Fibroblast of pulmonary artery (primary cell): ENCODE measurements at places on chromosomes 7 and 10.

DNA sequence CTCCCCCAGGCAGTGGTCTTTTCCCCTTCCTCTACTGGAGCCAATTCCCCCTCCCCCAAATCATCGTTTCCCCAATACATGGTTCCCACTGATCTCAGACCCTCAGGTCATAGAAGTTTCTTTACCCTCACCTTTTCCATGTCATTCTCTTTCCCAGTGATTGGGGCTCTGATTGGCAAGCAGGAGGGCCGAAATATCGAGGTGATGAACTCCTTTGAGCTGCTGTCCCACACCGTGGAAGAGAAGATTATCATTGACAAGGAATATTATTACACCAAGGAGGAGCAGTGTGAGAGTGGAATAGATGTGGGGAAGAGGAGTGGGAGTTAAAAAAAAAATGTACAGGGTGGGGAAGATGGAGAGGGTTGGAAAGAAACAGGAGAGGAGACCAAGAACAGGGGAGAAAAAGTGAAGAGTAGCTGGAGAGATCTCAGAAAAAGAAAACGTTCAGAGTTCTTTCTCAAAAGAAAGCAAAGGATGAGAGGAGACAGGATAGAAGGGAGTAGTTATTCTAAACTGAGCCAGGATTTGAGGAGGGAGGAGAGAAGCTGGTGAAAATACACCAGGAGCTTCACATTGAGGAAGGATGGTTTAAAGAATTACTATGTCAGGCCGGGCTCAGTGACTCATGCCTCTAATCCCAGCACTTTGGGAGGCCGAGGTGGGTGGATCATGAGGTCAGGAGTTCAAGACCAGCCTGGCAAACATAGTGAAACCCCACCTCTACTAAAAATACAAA, 858 bp downstream of the COPS6 start:
- DNase-seq, result no peak

- no peak for DNase-seq
These were observed 2.3 kb downstream of the AQP1 start for GRCh38 chr7:30913821-30914515.

DNA sequence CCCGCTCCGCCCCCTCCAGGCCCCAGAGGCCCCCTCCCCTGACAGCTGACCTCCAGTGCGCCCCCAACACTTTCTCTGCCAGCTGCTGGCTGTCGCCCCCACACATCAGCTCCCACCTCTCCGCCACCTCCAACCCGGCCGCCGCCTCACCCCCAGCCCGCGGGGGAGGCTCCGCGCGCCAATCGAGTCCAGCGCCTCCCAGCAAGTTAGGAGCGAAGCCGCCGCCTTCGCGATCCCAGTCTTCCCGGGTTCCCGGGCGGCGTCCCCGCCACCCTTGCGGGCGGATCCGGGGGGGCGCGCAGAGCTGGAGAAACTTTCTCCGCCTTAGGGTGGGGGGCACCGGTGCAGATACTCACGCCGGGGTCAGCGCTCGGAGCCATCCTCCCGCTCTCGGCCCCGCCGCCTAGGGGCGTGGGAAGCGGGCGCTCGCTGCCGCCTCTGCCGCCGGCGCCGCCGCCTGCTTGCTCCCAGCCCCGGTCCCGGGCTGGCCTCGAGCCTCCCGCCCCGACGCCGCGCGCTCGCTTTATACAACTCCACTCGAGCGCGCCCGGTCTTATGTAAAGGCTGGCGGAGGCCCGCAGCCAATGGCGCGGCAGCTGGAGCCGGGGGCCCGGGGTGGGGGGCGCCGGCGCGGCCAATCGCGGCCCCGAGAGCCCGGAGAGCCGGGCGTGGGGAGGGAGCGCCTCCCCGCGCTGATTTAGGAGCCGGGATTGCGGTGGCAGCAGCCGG, at the start of gene CRTAC1:
TSS of gene CRTAC1 (minus strand) at position 529 of the 729 bp plus-strand sequence. CDS start at position 380, 149 bp downstream.
- DNase-seq, result peak; percentile 10

- no peak for DNase-seq
These were observed 93.9 kb upstream of the GNAI1 start for GRCh38 chr7:80040752-80041151.

DNA sequence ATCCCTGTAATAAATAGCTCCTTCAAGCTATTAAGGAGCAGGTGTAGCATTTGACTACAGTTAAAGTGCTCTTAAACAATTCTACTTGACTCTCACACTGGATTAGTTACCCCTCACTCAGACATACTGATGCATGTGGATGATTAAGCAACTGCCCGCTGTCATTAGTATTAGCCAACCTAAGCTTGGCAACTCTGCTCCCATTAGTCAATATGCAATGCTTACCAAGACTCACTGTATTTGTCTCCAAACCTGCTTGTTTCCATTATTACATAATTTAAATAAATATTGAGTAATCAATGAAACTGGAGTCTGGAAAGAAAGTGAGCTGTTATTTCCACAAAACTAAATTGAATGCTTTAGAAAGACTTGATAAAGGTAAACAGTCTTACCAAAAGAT, 144.0 kb upstream of the ASAH2 start:
- DNase-seq, result peak; percentile 88

- peak; percentile 13 for DNase-seq
These were observed 293.7 kb downstream of the POU6F2 start for GRCh38 chr7:39271402-39271801.

DNA sequence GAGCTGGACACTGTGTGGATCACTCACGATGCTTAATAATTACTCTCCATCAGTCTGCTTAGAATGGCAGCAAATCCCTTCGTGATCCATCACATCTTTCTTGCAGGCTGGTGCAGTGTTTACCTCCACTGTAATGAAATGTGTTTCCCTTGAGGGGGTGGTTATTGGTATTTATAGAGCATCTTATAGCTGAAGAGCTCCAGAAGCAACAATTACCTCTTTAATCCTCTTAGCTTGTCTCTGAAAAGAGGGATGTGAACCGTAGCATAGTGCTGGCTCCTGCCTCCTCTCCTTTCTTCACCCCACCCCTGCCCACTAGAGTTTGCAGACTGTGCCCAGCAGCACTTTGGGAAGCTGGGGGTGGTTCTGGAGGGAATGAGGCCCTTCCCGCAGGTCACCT, 132.6 kb downstream of the CAMK1D start:
- no peak for DNase-seq

DNA sequence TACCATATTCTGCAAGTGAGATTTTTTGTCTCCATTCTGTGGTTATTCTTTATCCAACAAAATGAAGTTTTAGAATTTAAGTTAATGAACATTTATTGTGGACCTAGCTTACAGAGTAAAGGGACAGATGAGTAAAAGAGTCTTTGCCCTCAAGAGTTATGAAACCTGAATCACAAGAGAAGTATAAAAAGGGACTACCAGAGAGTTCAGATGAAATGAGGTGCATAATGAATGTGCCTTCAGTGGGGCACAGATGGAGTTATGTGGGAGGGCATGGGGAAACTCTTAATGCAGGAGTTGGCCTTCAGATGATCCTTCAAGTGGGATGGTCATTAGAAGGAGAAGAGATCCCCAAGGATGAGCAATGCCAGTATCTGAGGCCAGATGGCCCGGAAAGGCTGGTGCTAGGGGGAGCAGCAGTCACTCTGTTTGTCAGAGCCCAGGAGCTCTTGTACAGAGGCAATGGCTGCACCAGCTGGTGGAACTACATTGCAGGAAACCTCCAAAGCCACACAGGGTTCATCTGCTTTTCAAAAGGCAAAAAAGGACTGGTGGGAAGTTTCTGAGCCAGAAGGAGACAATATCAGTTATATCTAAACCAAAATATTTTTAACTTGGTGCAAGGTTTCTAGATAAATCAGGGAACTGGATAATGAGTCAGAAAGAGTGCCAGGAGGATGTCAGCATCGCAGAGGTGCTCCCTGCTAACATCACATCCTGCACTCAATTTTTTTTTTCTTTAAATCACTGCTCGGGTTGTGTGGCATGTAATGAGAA, 162.0 kb downstream of the KLF6 start:
- peak; percentile 22 for DNase-seq

DNA sequence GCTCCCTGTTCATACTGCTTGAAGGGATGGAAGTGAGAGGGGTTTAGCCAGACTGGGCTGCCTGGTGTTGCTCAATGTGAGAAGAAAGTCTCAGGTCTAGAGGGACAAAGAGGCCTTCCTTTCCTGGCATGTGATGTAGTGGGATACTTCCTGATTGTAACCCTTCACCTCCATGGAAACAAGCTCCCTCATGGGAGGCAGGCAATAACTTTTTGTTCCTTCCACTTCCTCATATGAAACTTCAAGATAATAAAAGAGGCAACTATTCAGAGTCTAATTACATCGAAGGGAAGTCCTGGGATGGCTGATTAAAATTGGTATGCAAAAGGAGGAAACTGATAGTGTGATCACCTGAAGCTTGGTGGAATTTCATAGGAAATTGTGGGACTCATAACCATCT, 84.1 kb upstream of the ETV1 start:
- peak; percentile 2 for DNase-seq

DNA sequence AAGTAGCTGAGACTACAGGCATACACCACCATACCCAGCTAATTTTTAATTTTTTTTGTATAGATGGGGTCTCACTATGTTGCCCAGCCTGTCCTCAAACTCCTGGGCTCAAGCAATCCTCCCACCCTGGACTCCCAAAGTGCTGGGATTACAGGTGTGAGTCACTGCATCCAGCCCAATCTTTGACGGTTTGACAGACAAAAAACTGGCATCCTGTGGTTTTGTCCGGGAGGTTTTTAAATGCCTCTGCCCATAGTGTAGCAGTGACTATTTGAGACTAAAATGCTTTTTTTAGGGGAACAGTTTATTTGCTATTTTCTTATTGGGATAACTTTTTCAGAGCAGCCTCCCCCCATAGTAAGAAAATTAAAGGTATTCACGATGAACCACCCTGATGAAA, 523.7 kb upstream of the GALNT17 start:
- no peak for DNase-seq

DNA sequence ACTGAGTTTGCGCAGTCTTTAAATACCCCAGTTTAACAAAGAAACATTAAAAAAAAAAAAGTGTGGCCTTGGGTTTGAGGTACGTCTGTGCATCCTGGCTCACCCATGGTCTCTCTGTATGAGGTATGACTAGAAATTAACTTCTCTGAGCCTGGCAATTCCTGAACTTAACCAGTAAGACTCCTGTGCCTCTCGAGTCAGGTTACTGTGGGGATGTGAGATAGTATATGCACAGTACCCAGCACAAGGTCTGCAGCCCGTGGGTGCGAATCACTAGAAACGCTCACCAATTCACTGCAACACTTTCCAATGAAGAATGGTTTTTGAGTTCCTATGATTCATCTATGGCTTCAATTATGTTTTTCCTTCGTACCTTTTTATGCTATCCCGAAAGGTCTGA, 149.9 kb downstream of the SFMBT2 start:
- DNase-seq, result no peak

GRCh38 chr10:74705358-74705980, 120.9 kb upstream of the KAT6B start:
- DNase-seq, result no peak

GRCh38 chr10:79101560-79102497, 33.1 kb downstream of the ZMIZ1 start:
- no peak for DNase-seq

DNA sequence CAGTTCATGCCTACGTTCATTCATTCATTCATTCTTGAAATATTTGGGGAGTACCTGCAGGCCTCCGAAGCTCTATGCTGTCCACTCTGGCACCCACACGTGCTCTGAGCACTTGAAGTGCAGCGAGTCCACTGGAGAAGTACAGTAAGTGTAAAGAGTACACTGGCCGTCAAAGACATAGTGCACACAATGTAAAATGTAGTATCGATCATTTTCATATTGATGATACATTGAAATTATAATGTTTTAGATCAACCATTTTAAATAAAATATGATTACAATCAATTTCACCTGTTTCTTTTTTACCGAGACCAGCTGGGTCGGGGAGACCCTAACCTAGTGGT, 37.0 kb upstream of the PURB start:
- no peak for DNase-seq

DNA sequence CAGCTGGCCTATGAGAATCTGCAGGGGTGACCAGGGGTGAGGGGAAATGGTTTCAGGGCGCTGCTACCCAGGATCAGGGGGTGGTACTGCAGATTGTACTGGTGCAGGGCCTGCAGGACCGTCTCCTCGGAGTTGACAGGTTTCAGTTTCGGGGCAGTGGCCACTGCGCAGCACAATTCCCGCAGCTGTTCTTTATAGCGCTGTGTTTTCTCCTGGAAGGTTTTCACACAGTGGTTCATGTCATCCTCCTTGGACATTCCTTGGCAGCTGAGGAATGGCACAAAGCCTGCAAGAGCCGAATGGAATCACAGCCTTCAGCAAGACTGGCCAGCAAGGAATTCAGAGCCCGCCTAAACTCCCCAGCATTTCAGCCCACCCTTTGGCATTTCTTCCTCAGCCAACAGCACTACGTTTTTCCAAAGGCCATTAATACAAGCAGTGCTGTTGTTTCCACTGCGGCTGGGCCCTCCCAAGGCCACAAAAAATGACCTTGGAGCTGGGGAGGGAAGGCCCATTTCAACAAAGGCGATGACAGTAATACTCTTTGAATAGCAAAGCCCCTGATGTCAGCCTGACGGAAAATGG, 44.9 kb downstream of the PNLIPRP2 start:
- DNase-seq, result peak; percentile 45

DNA sequence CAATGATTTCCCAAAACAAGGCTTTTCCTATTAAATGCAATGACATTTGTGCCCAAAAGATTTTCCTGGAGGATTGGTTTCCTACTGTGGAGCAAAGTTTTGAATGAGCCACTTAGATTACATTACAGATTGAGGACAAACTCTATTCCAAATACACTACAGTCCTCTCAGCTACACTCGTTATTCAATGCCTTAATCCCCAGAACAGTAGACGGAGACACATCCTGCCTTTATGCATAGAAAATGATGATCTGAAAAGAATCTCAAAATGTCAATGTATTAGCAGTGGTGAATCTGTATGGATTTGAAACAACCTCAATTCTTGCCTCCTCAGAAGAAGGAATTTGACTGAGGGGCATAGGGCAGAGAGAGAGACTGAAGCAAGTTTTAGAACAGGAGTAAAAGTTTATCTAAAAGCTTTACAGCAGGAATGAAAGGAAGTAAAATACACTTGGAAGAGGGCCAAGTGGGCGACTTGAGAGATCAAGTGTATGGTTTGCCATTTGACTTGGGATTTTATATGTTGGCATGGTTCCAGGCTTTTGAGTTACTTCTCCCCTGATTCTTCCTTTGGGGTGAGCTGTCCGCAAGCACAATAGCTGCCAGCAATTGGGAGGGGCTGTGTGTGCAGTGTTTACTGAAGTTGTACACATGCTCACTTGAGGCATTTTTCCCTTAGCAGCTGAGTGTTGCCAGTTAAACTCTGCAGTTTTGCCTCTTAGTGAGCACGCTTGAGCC, 891.9 kb upstream of the MBL2 start:
- DNase-seq, result no peak

DNA sequence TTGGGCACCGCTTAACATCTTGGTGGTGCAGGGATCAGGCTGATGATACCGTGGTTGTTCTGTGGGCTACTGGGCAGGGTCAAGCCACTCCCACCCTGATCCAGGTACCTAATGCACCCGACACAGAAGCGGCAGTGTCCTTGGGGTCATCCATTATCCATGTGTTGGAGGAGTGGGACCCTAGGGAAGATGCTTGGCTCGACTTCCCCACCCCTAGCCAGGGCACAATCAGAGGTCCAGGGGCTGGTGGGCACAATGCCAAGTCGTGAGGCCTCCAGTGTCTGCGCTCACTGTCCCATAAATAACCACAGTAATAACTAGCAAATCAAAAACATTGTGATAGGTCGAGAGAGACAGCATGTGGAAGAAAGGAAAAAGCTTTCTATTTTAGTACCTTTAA, 37.7 kb downstream of the HTRA1 start:
- DNase-seq, result no peak

- DNase-seq, result no peak
These were observed 190.7 kb upstream of the MKI67 start for GRCh38 chr10:128316925-128317324.
